ENCODE measurements at places on chromosomes 6 and 20.

DNA sequence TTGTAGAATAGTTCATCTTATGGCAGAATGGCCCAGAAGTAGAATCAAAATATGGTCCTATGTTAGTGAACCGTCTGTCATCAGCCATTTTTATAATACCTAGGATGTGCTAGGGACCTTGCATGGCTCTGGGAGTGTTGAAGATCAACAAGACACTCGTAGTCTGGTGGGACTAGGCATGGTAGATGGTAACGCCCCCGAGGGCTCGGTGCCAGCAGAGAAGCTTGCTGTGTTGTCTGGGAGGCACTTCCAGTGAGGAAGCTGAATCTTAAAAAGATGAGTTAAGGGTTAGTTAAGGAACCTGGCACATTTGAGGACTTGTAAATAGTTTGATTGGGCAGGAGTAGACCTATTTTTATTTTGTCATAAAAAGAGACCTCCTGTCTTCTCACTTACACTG is 82.4 kb downstream of the MAP3K4 start:
- DNase-seq: no peak

- DNase-seq: no peak
These were observed 89.8 kb upstream of the UST start for GRCh38 chr6:148657048-148657447.

- DNase-seq: no peak
These were observed 480.0 kb upstream of the JAG1 start for GRCh38 chr20:11153819-11154218.

DNA sequence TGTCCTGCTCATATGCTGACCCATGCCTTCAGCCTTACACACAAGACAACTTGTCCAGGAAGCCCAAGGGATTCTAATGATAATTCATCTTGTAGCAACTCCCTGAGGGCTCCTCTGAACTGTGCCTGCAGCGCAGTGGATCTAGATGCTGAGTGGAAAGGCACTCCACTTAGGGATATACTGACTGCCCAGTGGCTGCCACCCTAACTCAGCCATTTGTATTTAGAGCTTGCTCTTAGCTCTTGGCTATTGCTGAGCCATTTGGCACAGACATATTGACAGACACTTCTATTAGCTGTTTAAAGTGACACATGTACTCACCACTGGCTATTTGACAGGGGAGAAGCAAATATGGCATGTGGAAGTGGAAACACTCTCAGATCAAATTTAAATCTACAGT is 278.3 kb upstream of the SGK1 start:
- no peak for DNase-seq

DNA sequence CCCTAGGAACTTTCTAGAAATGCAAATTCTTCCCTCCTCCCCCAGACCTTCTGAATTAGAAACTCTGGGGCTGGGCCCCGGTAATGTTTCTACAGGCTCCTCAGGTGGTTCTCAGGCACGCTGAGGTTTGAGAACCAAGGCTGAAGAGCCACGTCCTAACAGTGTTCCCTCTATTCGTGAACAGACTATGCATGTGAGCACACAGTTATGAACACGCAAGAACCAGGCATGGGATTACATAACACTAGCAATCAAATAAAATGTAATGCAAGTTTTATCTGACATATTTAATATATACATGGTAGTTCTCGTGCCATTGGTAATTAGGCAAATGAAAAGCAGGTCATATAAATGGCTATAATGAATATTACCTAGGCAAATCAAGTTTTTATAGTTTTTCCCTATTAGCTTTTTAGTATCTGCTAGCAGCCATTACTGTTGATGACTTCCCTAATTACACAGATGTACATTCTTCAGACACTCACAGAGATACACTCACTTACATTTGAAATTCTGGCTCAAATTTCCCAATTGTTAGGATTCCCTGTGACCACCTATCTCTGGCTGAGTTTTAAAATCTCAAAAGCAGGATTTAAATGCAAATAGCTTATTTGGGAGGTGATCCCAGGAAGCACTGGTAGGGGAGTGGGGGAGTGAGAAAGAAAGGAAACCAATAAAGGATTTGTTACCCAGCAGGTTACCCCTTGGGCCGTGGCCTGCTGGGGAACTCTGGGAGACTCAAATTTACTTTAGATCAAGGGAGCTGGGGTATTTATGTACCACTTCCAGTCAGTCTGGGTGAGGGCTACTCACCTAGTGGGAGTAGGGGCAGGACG is 104.1 kb downstream of the TCP11 start:
- DNase-seq: no peak

DNA sequence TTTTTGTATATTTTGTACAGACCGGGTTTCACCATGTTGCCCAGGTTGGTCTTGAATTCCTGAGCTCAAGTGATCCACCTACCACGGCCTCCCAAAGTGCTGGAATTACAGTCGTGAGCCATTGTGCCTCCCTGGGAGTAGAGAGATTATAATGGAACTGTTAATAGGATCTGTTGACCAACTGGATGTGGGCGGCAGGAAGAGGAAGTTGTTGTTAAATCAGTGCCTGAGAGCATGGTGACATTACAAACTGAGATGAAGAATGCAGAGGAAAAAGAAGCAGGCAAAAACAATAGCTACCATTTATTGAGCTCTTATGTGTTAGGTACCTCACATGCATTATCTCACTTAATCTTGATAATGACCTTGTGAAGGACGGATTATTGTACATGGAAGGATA is 9.2 kb upstream of the L3MBTL3 start:
- DNase-seq: no peak

GRCh38 chr20:20148779-20149178 is 96.4 kb downstream of the CFAP61 start:
- no peak for DNase-seq

- DNase-seq: no peak
These were observed 8.0 kb downstream of the MUCL3 start for GRCh38 chr6:30948811-30949210.

DNA sequence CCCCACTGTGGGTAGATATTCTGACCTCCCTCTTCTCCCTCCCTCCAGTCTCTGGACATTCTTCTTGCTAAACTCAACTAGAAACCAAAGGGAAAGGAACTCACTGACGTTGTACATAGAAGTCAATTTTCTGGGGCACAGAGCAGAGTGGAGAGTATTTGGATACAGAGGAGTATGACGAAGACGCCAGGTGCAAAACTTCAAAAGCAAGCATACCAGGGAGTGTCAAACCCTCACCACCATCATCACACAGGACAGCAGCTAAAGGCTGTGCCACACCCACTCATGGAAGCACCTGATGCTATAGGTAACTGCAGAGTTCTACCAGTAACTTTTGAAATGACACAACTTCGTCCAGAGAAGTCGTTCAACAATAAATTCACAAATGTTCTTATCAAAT is 64.8 kb downstream of the FYN start:
- no peak for DNase-seq

DNA sequence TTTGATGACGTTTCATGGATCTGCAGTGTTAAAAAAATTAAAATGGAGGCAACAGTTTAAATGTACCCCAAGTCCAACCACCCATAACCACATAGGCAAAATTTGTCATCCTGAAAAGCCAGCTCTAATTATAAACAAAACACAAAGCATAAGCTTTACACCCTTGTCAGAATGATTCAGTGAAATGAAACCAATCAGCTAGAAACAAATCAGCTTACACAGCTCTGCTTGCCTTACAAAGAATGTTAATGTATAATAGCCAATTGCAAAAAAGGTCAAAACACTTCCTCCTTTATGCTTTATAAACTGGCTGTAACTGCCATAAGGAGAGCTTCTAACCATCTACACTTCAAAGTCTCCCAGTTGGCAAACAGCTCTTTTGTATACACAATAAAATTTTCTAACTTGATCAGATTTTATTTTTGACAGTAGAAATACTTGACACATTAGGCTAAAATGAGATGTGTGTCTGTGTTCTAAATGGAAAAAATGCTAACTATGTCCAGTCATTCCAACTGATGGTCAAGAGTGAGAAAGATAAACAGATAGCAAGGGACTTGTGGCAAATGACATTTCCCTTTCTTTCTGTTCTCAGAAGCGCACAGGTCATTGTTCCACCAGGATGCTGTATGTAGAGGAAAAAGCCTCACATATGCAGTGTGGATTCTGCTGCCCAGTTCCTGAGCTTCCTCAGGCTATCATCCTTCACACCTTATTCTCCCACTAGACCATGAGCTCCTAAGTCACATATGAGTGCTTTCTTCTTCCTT is 344.3 kb upstream of the ID4 start:
- DNase-seq: no peak

- DNase-seq: no peak
These were observed 23.8 kb downstream of the KCNK15 start for GRCh38 chr20:44769481-44769863.

Measured in stimulated activated CD8-positive, alpha-beta memory T cell treated with anti-CD3 and anti-CD28 coated beads, Interleukin-2, amount 100 ng/mL, for 1 hour (primary cell).